ENCODE measurements at places on chromosomes 12 and 14.

DNA sequence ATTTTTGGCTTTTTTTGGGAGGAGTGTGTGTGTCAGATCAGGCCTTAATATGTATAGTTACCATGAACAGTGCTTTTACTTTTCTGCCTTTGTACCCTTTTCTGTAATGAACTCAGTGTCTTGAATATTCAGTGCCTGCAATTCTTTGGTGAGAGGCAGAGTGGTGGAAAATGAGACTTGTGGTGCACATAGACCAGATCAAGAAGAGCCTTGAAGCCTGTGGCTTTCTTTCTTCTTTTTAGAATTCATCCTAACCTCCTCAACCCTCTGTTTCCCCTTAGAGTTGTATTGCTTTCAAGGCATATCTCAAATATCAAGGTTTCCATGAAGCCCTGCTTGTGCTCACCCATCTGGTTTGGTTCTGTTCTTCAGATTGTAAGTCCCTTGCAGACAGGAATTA, 2.6 kb downstream of the YLPM1 start:
- DNase-seq, result no peak

- no peak for DNase-seq
Measured at GRCh38 chr14:100348784-100349685, 25.9 kb downstream of the SLC25A47 start.

DNA sequence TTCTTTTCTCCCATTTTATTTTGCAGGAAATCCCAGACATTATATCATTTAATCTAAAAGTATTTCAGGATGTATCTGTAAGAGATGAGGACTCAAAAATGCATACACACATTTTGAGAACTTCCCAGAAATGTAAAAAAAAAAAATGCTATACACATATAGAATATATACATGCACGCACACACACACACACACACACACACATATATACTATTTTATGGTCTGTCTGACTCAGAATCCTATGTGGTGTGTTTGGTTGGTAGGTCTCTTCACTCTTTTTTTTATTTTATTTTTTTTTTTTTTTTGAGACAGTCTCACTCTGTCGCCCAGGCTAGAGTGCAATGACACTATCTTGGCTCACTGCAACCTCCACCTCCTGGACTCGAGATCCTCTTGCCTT, 65.5 kb downstream of the FBXO34 start:
- DNase-seq, result no peak

DNA sequence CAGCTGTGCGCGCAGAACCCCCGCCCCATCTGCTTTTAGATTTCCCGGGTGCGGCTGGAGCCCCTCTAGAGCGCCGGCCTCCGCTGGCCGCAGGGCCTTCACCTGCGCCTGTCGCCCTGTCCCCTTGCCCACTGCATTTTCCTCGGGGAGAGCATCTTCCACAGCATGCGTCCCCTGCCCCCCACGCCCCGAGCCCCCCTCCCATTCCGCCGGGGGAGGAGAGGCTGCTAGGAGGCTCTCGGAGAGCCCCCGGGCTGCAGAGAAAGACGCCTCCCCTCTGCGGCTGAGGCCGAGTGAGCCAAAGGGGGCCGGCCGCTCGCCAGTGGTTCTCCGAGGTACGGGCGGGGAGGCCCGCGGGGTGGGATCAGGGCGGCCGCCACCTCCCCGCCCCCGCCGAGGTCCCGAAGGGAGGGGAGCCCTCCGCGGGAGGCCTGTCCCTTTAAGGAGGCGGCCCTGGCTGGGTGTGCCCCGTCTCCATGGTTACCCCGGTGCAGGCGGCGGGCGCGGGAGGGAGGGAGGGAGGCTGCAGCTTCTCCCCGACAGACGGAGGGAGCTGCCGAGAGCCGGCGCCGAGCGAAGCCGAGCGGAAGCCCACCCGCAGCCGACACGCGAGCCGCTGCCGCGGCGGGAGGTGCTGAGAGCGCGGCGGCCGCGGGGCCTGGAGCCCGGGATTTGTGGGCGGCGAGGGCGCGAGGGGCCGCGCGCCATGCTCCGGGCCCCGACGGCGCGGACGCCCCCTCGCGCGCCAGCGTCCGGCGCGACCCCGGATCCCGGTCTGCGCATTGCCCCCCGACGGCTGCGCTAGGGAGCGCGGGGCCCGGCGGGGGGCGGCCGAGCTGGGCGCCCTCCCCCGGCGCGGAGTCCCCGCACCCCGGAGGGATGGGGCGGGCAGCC, at the start of gene KCNH3:
TSS of gene KCNH3 (plus strand) at position 521 of the 894 bp plus-strand sequence. CDS start 387 bp downstream, outside the sequence.
- peak; percentile 89 for DNase-seq
